Left kidney (tissue), 8 donors: ENCODE measurements at places on chromosomes 2 and 18. TPM values are rescaled to one million over a fixed set of nuclear protein-coding genes. Genes with fewer than 3 reads are reported as not detected.

Gene SLC39A6
- polyA plus RNA-seq: 81.6 TPM

Gene SERPINB13
- polyA plus RNA-seq: not detected

Gene PROKR1
- 0.40 TPM for polyA plus RNA-seq

GRCh38 chr18:41170346-41170745, 784.7 kb upstream of the PIK3C3 start:
- DNase-seq: no peak
